ENCODE measurements at places on chromosomes 11 and 22.

DNA sequence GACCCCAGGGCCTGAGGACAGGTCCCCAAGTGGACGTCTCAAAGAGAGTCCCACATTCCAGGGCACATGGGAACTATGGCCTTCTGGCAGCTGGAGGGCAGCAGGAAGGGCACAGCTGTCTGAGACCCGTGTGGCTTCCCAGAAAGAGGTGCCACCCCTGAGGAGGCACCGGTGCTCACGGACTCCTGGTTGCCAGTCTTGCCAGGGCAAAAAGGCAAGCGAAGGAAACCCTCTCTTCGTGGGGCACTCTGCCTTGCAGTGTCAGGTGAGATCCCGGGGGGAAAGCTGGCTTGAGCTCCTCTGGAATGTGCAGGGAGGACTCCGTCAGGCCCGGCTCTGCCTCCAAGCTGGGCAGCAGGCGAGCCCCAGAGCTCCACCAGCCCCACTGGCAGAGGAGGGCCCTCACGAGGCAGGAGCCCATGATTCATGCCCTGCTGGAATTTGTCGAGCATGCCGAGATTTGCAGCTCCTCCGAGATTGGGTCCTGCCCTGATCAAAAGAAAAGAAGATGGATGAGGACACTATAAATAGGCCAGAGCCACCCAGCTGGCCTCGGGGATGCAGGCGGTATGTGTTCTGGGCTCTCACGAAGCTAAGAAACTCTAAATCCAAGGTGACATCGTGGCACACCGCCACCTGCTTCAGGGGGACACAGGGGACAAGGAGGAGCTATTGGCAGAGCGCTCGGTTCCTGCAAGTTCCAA is 9.9 kb upstream of the CELSR1 start:
- no peak for DNase-seq

- no peak for DNase-seq
Observed at GRCh38 chr11:13386567-13386966, 76.5 kb downstream of the BTBD10 start.

GRCh38 chr11:42249956-42250355 is 790.5 kb upstream of the LRRC4C start:
- no peak for DNase-seq

GRCh38 chr11:62374801-62375200 is 37.6 kb downstream of the ASRGL1 start:
- no peak for DNase-seq

- DNase-seq = no peak
Observed at GRCh38 chr22:32202539-32203180, 2.2 kb downstream of the RFPL2 start.

DNA sequence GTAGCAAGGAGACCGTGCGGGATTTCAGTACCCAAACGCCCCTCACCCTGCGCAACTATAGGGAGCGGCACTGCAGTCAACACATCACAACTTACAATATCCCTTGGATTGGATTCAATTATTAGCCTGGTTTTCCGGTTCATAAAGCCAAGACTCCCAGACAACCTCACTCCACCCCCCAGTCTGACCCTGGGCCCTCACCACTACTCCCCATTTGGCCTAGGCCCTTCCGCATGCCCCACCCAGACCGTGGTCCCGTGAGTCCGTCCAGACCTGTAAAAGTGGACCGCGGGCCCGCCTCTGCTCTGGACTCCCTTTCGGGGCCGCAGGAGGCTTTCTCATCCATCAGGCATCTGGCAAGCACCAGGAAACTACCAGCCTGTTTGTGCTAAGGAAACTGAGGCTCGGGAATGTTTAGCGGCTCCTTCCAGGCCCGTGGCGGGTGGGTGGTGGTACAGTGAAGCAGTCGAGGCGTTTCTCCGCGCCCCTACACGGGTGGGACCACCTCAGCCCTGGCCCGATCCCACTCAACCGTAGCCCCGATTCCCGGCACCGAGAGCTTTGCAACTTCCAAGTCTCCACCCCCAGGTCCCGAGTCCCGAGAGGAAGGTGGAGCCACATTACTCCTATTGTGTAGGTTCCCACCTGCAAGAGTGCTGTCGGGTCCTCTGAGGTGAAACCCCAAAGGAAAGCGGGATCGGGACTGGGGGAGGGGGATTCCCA is 679 bp upstream of the DPP3 start:
- no peak for DNase-seq

DNA sequence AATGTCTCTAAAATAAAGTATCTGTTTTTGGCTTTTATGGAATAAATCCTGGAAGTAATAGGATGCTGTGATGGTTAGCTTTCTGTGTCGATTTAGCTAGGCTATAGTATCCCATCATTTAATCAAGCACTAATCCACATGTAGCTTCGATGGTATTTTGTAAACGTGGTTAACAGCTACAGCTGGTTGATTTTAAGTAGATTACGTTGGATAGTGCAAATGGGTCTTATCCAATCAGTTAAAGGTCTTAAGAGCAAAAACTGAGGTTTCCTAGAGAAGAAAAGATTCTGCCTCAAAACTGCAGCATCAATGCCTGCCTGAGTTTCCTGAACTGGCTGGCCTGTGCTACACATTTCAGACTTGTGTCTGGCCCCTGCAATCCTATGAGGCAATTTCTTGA is 314.2 kb upstream of the SORL1-AS1 start:
- no peak for DNase-seq

GRCh38 chr22:37547251-37547741 is 13.0 kb upstream of the CDC42EP1 start:
- no peak for DNase-seq

DNA sequence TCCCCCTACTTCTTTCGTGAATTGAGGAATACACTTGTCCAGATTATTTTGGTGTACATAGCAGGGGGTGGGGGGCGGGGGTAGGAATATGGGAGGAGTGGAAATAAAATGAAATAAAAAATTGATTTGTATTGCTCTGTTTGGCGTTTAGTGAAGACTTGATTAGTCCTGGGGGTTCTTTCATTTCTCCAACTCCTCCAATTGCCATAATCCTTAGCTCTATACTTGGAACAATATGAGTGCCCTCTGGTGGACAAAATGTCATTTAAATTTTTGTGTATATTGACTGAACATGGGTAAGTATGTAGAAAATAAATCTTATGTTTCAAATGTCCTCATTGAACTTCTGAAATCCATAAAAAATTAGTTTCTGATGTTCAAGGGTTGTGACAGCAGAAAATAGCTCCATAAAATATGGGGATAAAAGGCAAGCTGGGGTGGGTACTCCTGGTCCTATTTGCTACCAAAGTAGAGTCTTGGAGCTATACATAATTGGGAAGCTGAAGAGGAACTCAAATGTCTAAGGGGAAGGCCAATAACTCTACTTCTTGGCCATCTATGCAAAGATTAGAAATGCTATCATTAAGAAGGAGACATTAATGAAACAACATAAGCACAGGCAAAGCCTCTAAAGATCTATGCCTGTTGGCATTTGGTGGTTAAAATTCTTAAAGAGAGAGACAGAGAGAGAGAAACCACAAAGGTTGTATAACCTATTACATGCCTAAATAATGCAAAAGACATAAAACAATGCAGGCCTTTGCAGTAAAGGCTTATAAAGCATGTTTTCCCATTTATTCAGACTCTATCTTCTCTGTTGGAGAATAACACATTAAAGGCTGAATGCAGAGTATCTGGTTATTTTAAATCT is 421.6 kb downstream of the METTL15 start:
- DNase-seq = peak; percentile 14

- no peak for DNase-seq
Observed at GRCh38 chr11:34266090-34266912, 91.5 kb downstream of the ABTB2 start.

- no peak for DNase-seq
Observed at GRCh38 chr11:102678022-102678421, 27.5 kb downstream of the MMP27 start.

- no peak for DNase-seq
Observed at GRCh38 chr11:64357904-64358535, 942 bp upstream of the RPS6KA4 start.

GRCh38 chr11:2432171-2432621 is 12.1 kb downstream of the TRPM5 start:
- DNase-seq = no peak

DNA sequence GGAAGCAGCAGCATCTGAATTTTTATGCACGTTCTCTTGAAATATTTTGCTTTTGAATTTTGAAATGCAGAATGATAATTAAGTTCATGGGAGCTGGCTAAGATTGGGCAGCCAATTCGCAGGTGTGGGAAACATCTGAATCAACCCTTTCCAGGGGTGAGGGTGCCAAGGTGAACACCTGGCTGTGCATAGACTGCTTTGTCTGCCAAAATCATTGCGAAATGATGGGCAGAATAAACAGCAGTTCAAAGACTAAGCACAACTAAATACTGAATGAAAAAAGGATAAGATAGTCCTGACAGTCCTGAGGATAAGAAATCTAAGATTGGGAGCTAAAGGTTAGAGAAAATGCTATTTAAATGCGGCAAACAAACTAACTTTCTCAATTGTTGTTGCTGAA is 813.3 kb upstream of the RAG2 start:
- no peak for DNase-seq
